Progenitor cell of endocrine pancreas (in vitro differentiated cells): ENCODE measurements at places on chromosomes 16 and 17. TPM values are rescaled to one million over a fixed set of nuclear protein-coding genes. Genes with fewer than 3 reads are reported as not detected.

DNA sequence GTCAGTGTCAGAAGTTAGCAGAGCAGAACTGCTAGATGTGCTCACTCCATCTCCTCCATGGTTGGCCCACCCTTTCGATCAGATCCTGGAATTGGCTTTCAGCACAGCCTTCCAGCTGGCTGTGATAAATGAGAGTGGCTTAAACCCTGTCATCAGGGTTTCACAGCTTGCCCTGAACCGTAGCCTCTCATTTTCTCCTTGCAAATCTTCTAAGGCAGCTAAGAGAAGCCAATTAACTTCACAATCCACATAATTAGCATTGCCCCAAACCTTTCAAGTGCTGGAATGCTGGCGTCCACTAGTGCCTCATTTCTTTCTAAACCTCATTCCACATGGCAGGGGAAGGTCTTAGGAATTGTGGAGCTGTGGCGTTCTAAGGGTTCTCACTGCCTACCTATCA, 21.7 kb downstream of the MILR1 start:
- DNase-seq: no peak

- no peak for DNase-seq
Measured at GRCh38 chr17:49388290-49388640, 26.2 kb upstream of the ZNF652 start.

- DNase-seq: no peak
Measured at GRCh38 chr17:81429821-81430551, 34.7 kb downstream of the BAHCC1 start.

DNA sequence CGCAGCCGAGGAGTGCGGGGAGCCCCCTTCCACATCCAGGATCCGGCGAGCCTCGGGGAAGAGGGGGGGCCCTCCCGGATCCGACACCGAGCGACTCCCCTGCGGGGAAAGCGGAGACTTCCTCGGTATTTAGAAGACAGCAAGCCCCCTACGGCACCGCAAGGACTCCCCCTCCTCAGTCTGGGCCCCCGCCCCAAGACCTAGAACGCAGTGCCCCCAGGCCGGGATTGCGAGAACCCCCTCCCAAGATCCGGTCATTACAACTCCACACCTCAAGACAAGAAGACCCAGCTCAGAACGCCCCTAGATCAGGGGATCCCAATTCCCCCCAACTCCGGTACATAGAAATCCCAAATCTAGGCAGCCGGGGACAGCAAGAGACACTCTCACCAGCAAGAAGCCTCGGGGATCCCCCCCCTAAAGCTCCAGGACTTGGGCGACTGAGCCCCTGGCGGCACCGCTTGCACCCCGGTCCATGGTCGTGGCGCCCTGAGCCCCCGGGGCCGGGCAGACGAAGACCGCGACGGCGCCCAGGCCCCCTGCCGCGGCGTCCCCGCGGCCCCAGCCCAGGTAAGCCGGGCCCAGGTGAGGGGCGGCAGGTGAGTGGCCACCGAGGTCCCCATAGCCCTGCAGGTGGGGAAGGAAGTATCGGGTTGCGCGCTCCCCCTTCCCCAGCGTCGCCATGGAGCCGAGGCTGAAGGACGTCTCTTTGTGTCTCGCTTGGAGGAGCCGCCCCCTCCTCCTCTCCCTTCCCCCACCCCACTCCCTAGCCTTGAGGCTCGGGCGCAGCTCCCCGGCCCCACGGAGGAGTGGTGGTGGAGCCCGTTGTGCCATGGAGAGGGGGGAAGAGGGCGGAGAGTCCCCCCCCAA, 641 bp downstream of the SBK1 start:
- peak; percentile 65 for DNase-seq

GRCh38 chr16:30075503-30076275, at the start of gene PPP4C:
Gene PPP4C (plus strand): TSS chr16:30075994. CDS start chr16:30076378, 384 bp downstream.
- peak; percentile 78 for DNase-seq

CHRNE gene
- total RNA-seq: 0.31 and 0.36 TPM in 2 replicates

KRT33A gene
- not detected in 2 replicates for total RNA-seq
